ENCODE measurements at places on chromosomes 1 and 21. TPM values are rescaled to one million over a fixed set of nuclear protein-coding genes. Genes with fewer than 3 reads are reported as not detected.

DNA sequence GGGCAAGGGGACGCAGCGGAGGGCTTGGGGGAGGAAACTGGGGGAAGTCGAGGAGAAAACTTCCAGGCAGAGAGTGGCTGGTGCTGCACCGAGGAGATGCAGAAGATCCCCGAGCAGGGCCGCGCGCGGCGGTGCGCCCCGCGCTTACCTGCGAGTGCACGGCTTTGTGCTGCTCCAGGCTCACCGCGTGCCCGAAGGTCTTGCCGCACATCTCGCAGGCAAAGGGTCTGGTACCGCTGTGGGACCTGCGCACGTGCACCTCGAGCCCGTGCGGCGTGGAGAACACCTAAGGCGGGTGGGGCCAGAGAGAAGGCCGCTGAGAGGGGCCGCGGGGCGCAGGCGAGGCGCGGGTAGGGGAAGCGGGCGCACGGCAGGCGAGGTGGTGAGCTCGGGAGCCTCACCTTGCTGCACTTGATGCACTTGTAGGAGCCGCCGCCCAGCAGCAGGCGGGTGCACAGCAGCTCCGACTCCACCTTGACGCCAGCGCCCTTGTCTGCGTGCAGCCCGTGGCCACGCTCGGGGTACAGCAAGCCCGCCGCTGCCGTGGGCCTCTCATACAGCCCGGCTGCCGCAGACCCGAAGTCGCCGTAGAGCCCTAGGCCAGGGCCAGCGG, 6.4 kb downstream of the GFI1 start:
- DNase-seq: no peak

DNA sequence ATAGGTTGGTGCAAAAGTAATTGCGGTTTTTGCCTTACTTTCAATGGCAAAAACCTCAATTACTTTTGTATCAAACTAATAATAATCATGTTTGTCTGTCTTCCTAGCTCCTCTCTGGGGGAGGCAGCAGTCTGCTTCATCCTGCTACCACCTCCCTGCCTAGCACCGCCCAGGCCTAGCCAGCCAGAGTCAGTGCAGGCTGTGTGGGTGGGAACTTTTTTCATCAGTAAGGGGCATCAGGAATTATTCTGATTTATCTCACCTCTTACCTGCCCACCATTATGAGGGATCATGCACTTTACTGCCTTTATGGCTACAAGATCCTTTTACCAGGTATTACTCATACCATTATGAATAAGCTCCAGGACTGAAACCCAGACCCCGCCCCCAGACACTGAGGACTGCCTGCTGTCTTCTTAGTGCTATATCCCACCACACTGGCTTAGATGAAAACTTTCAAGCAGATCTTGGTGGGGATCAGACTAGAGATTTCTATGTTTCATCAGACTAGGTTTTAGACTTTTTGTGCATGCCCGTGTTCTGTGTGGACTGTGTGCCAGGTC, 116.4 kb downstream of the PBX1 start:
- no peak for DNase-seq

- DNase-seq: no peak
Measured at GRCh38 chr1:9838946-9839345, 15.2 kb upstream of the CLSTN1 start.

GRCh38 chr1:219126377-219126776, 47.3 kb upstream of the LYPLAL1 start:
- DNase-seq: no peak

- DNase-seq: no peak
Measured at GRCh38 chr1:64865105-64865757, 101.1 kb downstream of the JAK1 start.

DNA sequence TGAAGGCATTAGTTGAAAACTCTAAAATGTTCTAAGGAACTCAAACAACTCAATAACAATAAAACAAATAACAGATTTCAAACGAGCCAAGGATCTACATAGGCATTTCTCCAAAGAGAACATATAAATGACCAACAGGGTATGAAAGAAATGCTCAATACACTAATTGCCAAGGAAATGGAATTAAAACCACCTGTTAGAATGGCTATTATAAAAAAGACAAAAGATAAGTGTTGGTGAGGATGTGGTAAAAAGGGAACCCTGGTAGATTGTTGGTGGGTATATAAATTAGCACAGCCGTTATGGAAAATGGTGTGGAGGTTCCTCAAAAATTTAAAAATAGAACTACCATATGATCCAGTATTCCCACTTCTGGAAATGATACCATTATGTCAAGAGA, 9.1 kb upstream of the VAV3 start:
- no peak for DNase-seq

DNA sequence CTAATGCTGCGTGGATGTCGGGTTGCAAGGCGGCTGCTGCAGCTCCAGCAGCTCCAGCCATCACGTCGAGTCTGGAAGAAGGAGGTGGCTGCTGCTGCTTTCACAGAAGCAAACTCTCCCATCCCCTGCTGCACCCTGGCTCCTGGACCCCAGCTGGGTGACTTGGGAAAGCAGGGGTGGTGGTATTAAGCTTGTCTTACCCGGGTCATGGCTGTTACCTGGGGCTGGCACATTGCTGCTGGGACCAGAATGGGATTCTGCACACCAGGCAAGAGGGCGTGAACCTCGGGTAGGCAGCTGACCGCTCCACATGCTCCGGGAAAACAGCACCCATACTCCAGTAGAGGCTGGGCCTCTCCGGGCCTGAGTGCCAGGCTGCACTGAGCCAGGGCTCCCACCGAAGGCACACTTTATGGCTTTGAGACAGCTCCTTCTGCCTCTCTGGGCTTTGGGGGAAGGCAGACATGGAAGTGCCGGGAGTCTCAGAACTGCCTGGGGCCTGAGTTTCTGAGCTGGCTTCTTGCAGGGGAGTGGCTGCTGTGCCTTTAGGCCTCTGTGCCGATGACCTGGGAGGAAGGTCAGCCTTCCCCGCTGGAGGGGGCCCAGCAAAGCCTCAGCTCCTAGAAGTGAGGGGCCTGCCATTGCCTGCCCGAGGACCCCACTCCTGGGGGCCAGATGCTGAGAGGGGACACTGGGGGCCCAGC, 1.2 kb downstream of the SMIM1 start:
- no peak for DNase-seq

DNA sequence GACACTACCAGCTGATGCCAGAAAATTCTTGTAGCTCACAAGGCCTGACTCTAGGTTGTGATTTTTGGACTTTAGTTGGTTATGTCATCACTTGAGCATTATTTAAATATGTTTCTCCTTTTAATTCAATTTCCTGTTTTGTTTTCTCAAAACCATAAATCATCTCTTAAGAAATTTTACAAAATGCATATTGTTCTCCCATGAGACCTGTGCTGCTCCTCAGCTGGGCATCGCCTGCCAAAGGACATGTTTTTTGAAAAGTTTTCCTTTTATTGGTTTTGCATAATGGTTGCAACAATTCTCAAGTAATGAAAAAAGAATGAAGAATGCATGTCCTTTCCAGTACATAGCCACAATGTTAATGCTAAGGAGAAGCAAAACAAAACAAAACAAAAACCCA, 204.7 kb upstream of the LYPLAL1 start:
- no peak for DNase-seq

- no peak for DNase-seq
Measured at GRCh38 chr1:109991400-109991925, 6.9 kb downstream of the AHCYL1 start.

GRCh38 chr1:236471653-236472052, 52.1 kb upstream of the LGALS8 start:
- DNase-seq: peak; percentile 57

DNA sequence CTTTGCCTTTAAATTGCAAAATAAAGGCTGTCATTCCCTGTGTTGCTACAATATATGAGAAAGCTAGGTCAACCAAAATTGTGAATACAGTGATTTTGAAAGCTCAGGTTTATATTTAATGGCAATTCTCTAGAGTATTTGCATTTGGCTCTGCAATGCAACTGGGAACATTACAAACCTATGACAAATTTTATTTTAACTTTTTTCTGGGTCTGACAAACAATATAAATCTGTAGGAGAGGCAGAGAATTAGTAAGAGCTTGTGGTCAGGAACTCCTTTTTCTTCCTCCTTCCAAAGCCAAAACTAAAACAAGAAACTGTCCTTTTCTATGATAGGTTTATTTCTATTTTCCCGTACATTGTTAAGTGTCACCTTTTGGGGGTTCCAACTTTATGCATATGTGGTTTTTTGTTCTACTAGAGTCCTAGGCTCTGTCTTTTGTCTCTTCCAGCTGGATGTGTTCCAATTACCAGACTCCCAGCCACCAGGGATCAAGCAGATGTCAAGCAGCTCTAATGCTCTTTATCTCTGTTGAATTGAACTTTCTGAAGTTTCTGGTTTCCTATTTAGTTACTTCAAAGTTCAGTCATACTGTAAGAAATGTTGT, 106.9 kb downstream of the ASH1L start:
- DNase-seq: peak; percentile 56

DNA sequence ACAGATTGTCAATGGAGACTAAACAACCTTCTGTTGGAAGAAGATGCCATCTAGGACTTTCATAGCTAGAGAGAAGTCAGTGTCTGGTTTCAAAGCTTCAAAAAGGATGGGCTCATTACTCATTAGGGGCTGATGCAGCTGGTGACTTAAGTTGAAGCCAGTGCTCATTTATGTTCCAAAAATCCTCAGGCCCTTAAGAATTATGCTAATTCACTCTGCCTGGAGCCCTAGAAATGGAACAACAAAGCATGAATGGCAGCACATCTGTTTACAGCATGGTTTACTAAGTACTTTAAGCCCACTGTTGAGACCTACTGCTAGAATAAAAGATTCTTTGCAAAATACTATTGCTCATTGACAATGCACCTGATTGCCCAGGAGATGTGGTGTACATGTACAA, 63.7 kb downstream of the TTC3 start:
- DNase-seq: no peak

DNA sequence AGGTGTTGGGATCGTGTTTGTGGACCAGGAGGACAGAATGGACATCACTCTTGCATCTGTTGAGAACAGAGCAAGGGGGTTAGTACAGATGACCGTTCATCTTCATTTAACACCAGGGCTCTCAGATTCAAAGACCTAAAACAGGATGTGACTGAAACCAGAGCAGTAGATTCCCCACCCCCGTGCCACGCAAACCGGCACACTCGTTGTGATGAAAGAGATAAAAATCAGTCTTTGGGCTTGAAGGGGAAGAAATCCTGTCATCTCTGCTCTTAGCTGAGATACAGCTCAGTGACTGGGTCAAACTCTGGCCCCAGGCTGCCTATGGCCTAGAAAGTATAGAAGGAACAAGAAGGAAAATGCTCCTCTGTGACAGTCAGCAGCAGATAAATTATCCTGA, 146.2 kb upstream of the KRTAP19-8 start:
- DNase-seq: no peak

DNA sequence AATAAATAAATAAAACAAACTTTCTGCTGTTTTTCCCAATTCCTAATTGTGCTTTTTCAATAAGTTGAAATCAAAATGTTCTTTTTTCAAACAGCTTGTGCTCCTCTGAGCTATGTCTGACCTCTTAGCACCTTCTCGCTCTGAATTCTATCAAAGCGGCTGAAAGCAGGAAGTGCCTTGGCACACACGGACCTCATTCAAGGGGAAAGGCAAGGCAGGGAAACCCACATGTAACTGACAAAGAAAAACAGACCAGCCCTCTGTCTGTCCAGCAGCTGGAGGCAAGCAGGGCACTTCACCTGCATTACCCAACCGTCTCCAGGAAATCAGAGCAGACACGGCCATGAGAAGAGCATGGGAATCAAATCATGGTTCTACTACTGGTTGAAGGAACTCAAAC, 56.7 kb downstream of the PLPP3 start:
- DNase-seq: no peak

GRCh38 chr1:197444755-197445154, 176.7 kb downstream of the CRB1 start:
- DNase-seq: no peak

DNA sequence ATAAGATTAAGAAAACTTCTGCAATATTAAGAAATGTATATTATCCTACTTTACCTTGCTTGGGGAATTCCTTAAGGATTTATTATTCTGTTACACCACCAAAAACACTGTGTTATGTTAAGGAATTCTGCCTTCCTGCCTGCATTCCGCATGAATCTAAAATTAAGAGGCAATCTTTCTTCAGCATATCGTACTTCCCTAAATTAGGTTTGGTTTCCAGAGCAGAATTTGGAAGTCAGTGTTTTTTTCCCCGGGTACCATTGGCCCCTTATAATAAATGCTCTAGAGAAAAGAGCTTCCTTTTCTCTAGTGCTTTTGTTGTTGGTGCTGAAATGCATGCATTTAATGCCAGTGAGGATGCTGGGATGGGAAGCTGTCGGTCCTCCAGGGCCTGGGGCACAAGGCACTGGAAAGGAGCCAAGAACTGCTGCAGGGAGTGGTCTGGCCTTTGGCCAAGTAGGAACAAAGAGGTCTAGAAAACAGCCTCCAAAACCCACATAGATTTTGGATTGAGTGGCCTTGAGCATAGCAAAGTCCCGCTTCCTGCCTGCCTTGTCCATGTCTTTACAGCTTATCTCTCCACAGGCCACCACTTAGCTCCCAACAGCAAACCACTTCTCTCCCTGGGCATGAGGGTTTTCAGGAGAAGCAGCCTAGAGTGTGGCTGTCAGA, 69.9 kb downstream of the RRAGC start:
- DNase-seq: no peak

- DNase-seq: no peak
Measured at GRCh38 chr1:167955915-167956314, 19.0 kb upstream of the MPC2 start.

CD5L gene
- total RNA-seq: not detected

AMY1B gene
- total RNA-seq: not detected

SYT14 gene
- 37.5 TPM for total RNA-seq

TFF2 gene
- not detected for total RNA-seq

HRNR gene
- total RNA-seq: not detected

COL24A1 gene
- total RNA-seq: not detected

SPRR5 gene
- not detected for total RNA-seq

AADACL4 gene
- total RNA-seq: not detected

MYOG gene
- total RNA-seq: not detected

LBR gene
- total RNA-seq: 31.6 TPM

KRTAP21-2 gene
- total RNA-seq: not detected

CDK18 gene
- total RNA-seq: 4.0 TPM

OR2G6 gene
- not detected for total RNA-seq
